ENCODE measurements at places on chromosomes 5 and 9. TPM values are rescaled to one million over a fixed set of nuclear protein-coding genes. Genes with fewer than 3 reads are reported as not detected.
A peak's percentile ranks its signal among the peaks of the same experiment; 100 is the strongest.

DNA sequence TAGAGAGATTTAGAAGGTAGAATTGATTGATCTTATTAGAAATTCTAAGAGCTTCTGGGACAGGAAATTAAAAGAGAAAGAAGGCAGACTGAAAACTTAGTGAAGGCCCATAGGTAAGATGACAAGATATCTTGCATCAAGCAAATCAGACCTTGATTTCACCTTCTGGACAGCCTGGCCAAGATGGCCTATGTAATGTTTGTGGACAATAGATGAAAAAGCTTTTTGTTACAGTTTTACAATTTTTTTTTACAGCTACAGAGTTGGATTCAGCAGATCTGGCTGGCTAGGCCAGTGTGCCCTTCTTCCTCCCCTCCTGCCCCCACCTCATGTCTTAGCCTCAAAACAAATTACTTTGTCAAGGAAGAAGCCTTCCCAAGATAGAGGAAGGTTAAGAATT lies 21.6 kb upstream of the HEMGN start:
- no peaks in the 10 kb centered on the region for H3K36me3 ChIP-seq
- H3K4me3 ChIP-seq, result no peak overlapping the region
- peaks cover 75% of the 10 kb centered on the region for H3K27me3 ChIP-seq
- no peaks in the 10 kb centered on the region for H3K4me1 ChIP-seq

FCN2 gene
- total RNA-seq, result not detected

- no peak overlapping the region for H3K4me3 ChIP-seq
- no peaks in the 10 kb centered on the region for H3K36me3 ChIP-seq
- no peak overlapping the region for H3K27ac ChIP-seq
- no peaks in the 10 kb centered on the region for H3K27me3 ChIP-seq
These were observed 86.3 kb upstream of the SLC12A2 start for GRCh38 chr5:127997201-127997704.

DNA sequence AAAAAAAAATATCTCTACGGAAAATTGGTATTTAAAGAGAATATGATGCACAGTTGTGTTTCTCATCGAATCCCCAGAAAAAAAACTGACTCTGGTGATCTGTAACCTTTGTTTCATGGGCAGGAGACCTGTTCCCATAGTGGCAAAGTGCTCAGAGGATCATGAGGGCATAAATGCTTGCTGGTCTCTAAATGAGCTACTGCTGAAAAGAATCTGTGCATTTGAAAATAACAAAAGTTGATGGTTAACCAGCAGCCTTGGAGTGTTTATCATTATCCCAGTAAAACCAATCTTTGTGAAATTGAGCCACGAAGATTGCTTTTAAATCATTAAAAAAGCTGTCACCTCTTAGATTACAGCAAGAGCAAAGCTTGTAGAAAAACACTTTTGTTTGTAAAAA lies 775.4 kb downstream of the MTRR start:
- H3K27me3 ChIP-seq, result no peaks in the 10 kb centered on the region
- H3K4me1 ChIP-seq, result no peaks in the 10 kb centered on the region
- no peaks in the 10 kb centered on the region for H3K36me3 ChIP-seq
- no peak overlapping the region for H3K4me3 ChIP-seq

GRCh38 chr5:10562201-10563109 lies 1.4 kb upstream of the ANKRD33B start:
- peak overlapping the region; percentile 67 for H3K4me3 ChIP-seq
- H3K27ac ChIP-seq, result no peak overlapping the region
- H3K36me3 ChIP-seq, result no peaks in the 10 kb centered on the region
- peaks cover 24% of the 10 kb centered on the region for H3K4me1 ChIP-seq
- H3K27me3 ChIP-seq, result peaks cover 85% of the 10 kb centered on the region

PRELID1 gene
- total RNA-seq, result 206 TPM

GRCh38 chr9:105994970-105995369 lies 300.6 kb downstream of the TMEM38B start:
- no peaks in the 10 kb centered on the region for H3K27me3 ChIP-seq
- no peak for DNase-seq
- no peak overlapping the region for H3K4me3 ChIP-seq

GRCh38 chr5:7192016-7192415 lies 203.9 kb upstream of the ADCY2 start:
- no peak for DNase-seq
- H3K4me1 ChIP-seq, result no peaks in the 10 kb centered on the region
- no peaks in the 10 kb centered on the region for H3K36me3 ChIP-seq
- no peak overlapping the region for H3K27ac ChIP-seq
- no peak overlapping the region for H3K4me3 ChIP-seq

- H3K36me3 ChIP-seq, result no peaks in the 10 kb centered on the region
- H3K4me1 ChIP-seq, result peaks cover 2% of the 10 kb centered on the region
- DNase-seq, result no peak
- no peaks in the 10 kb centered on the region for H3K27me3 ChIP-seq
- H3K27ac ChIP-seq, result no peak overlapping the region
- no peak overlapping the region for H3K4me3 ChIP-seq
These were observed 106.2 kb upstream of the CLINT1 start for GRCh38 chr5:157965040-157965678.

LIX1 gene
- 164 TPM for total RNA-seq

- H3K4me1 ChIP-seq, result no peaks in the 10 kb centered on the region
- no peak overlapping the region for H3K27ac ChIP-seq
- no peak for DNase-seq
- H3K27me3 ChIP-seq, result no peaks in the 10 kb centered on the region
- no peaks in the 10 kb centered on the region for H3K36me3 ChIP-seq
These were observed 51.1 kb downstream of the SPEF2 start for GRCh38 chr5:35668794-35669193.

DNA sequence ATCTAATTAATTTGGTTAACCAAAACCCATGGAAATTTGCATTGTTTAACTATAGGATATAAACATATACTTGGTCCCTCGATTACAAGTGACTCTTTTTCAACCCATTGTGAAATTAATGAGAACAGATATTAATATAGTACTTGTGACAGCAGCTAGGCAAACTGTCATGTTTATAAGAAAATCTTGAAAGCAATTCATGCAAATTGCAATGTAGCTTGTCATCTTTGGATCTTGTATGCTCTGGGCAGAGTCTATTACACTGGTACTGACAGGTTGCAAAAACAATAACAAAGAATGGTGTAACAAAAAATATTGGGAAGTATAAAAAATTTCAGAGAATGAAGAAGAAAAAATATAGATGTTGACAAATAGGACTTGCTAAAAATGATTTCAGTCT lies 941.0 kb downstream of the DNAH5 start:
- H3K36me3 ChIP-seq, result no peaks in the 10 kb centered on the region
- DNase-seq, result no peak
- no peaks in the 10 kb centered on the region for H3K4me1 ChIP-seq

DNA sequence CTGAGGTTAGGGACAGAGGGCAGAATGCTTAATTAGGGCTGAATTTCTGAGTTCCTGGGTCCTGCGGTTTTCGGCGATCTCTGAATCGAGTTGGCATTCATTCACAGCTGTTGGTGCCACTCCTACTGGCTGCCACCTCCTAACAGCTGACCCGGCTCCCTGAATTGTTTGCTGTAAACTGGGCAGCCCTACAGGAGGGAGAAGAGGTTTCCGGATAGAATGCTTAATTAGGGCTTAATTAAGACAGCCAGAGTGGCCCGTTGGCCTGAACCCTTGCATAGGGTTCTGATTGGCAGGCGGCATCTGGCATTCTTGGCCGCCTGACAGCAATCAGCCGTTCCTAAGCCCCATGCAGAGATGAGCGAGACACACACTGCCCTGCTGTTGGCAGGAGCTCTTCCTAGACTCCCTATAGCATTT lies 25.7 kb downstream of the FRMPD1 start:
- no peaks in the 10 kb centered on the region for H3K27me3 ChIP-seq
- H3K4me1 ChIP-seq, result peaks cover 11% of the 10 kb centered on the region
- H3K4me3 ChIP-seq, result no peak overlapping the region

GRCh38 chr5:166788050-166788449 lies 1503.4 kb upstream of the WWC1 start:
- peaks cover 6% of the 10 kb centered on the region for H3K4me1 ChIP-seq
- no peak overlapping the region for H3K27ac ChIP-seq
- H3K36me3 ChIP-seq, result no peaks in the 10 kb centered on the region
- no peak overlapping the region for H3K4me3 ChIP-seq
- DNase-seq, result no peak

- no peak overlapping the region for H3K27ac ChIP-seq
- H3K4me3 ChIP-seq, result no peak overlapping the region
- no peak for DNase-seq
- no peaks in the 10 kb centered on the region for H3K36me3 ChIP-seq
- no peaks in the 10 kb centered on the region for H3K27me3 ChIP-seq
- H3K4me1 ChIP-seq, result no peaks in the 10 kb centered on the region
These were observed 65.6 kb upstream of the IRX2 start for GRCh38 chr5:2817031-2817603.

DNA sequence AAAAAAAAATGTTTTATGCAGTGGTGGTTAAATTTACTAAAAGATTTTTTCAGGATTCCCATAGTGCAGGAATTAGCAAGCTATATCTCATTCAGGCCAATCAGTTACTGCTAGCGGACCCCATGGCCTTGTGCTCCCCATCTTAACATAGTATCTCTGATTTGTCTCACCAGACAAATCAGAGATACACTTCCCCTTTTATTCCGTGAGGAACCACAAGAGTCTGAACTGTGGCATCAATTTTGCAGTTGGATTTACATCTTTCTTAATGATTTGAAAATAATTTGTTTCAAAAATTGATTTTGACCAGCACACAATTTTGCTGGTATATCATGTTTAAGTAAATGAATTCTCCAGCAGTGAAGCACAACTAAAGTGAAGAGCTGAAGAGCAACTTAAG lies 17.9 kb downstream of the ITGA1 start:
- H3K4me3 ChIP-seq, result no peak overlapping the region
- no peaks in the 10 kb centered on the region for H3K27me3 ChIP-seq
- H3K36me3 ChIP-seq, result no peaks in the 10 kb centered on the region

DNA sequence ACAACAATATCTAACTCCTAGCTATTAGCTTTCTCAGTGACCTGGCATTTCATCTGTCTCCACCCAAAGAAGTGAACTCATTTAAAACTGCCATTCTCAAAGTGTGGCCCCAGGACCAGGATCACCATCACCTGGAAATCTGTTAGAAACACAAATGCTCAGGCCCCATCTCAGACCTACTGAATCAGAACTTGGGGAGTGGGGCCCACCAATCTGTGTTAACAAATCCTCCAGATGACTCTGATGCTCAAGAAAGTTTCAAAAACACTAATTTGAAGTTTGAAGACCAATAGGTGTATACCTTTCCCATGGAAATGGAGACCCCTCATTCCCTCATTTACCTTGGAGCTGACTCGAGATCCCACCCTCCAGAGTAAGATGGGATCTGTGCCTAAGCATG lies 72.3 kb downstream of the PRELID2 start:
- no peaks in the 10 kb centered on the region for H3K36me3 ChIP-seq
- no peak for DNase-seq
- H3K4me1 ChIP-seq, result peaks cover 3% of the 10 kb centered on the region
- H3K27me3 ChIP-seq, result no peaks in the 10 kb centered on the region
- H3K4me3 ChIP-seq, result no peak overlapping the region
- H3K27ac ChIP-seq, result no peak overlapping the region

ARAP3 gene
- total RNA-seq, result 17.0 TPM

GRCh38 chr5:132501961-132502931 lies 11.7 kb upstream of the IRF1 start:
- H3K4me3 ChIP-seq, result no peak overlapping the region
- no peaks in the 10 kb centered on the region for H3K4me1 ChIP-seq
- no peak overlapping the region for H3K27ac ChIP-seq
- no peaks in the 10 kb centered on the region for H3K27me3 ChIP-seq

- no peaks in the 10 kb centered on the region for H3K27me3 ChIP-seq
- peaks cover 9% of the 10 kb centered on the region for H3K4me1 ChIP-seq
- no peaks in the 10 kb centered on the region for H3K36me3 ChIP-seq
- no peak for DNase-seq
- no peak overlapping the region for H3K4me3 ChIP-seq
- H3K27ac ChIP-seq, result no peak overlapping the region
These were observed 20.3 kb upstream of the ARRDC3 start for GRCh38 chr5:91403438-91403837.

DNA sequence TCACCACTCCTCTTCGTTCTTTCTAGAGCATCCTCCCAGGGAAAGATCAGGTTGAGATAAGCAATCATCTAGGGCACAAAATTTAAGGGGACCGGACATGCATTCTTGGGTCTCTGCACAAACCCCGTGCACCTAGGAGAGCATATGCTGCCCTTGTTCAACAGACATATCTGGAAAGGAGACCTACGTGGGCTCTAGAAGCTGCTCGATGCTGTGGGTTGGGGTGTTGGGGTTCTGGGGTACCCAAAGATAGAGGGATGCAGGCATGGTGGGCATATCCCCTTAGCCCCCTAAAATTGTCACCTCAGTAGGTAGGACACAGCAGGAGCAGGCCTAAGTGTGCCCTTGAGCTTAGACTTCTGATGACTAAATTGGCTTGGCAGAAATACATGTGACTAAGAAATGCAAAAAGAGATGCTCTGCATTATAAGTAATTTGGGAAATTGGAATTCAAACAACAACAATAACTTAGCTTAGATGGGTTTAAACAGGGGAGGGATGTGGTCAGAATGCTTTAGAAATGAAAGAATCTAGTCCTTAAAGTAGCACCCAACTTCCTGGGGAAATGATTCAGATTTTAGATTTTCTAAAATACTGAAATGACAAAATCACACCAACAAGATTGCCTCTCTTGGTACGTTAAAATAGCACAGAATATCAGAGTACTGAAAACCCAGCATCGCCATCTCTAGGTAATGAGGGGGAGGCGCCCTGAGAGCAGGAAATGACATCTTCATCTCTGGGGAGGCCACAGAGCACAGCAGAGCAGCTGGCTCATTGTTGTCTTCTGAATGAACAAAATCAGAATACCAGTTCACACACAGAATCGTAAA lies 172.3 kb downstream of the GNA14 start:
- H3K27me3 ChIP-seq, result no peaks in the 10 kb centered on the region
- no peak overlapping the region for H3K4me3 ChIP-seq

GRCh38 chr9:128335161-128335560 lies 5.2 kb upstream of the SLC27A4 start:
- H3K27me3 ChIP-seq, result no peaks in the 10 kb centered on the region
- no peak overlapping the region for H3K27ac ChIP-seq
- H3K4me3 ChIP-seq, result no peak overlapping the region
- H3K4me1 ChIP-seq, result no peaks in the 10 kb centered on the region
- no peak for DNase-seq
- no peaks in the 10 kb centered on the region for H3K36me3 ChIP-seq

DNA sequence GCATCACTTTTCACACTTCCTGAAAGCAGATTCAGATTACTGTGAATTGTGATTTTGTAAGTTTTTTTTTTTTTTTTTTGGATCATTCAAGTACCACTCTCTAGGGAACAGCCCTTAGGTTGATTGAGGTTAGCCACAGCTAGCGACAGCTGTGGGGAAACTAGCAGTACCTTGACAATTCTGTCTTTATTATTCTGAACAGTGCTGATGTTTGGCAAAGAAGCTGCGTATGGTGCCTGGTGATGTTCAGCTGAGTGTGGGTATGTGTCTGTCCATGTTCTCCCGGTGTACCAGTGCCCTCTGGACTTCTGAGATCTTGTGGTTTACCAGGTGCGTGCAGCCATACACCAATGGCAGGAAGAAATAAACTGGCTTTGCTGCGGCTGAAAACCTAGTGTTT lies 117.3 kb upstream of the PLPPR1 start:
- no peaks in the 10 kb centered on the region for H3K4me1 ChIP-seq
- H3K4me3 ChIP-seq, result no peak overlapping the region
- H3K36me3 ChIP-seq, result no peaks in the 10 kb centered on the region

IL17B gene
- total RNA-seq, result not detected

TTC39B gene
- total RNA-seq, result 4.1 TPM

PCYOX1L gene
- total RNA-seq, result 16.4 TPM

- no peak for DNase-seq
- H3K4me3 ChIP-seq, result no peak overlapping the region
- H3K36me3 ChIP-seq, result no peaks in the 10 kb centered on the region
- H3K27me3 ChIP-seq, result no peaks in the 10 kb centered on the region
- H3K4me1 ChIP-seq, result no peaks in the 10 kb centered on the region
These were observed 15.4 kb downstream of the AOPEP start for GRCh38 chr9:94741866-94742265.

Data from neural progenitor cell (in vitro differentiated cells).